ENCODE measurements at places on chromosomes 12 and 14.

DNA sequence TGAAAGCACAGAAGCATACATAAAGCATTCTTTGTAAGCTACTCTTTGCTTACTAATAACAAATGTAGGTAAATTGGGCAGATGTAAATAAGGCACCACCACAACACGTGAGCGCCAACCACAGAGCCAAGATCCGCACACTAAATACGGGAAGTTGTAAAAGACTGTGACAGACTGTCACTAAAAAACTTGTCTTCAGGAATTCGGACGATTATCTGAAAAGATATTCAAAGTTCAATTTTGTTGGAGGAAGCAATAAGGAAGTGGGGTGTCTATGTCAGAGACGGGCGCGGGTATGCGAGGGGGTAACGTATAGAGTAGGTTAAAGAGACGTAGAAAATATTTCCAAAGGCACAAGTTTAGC, 1.5 kb upstream of the HSP90B1 start:
- peak; percentile 79 for DNase-seq

- no peak for DNase-seq
Measured at GRCh38 chr12:52634266-52635056, 16.1 kb upstream of the KRT73 start.

- DNase-seq: peak; percentile 80
Measured at GRCh38 chr12:6607751-6608591, 792 bp upstream of the CHD4 start.

DNA sequence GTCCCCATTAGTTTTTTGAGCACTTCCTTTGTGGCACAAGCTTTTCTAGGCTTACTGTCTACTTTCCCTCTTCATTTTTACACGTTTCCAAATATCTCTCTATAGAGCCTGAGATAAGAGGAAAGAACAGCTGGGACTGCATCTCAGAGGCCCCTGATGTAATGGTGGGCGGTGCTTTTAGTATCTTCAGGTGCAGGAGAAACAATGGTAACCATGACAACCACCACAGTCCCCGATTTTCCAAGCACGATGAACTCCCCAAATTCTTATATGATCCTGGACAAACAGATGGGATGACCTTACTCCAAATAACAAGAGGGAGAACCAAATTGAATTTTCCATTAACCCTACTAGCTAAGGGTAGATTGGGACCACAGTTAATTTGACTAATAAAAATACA, 103.3 kb downstream of the AEBP2 start:
- DNase-seq: no peak

DNA sequence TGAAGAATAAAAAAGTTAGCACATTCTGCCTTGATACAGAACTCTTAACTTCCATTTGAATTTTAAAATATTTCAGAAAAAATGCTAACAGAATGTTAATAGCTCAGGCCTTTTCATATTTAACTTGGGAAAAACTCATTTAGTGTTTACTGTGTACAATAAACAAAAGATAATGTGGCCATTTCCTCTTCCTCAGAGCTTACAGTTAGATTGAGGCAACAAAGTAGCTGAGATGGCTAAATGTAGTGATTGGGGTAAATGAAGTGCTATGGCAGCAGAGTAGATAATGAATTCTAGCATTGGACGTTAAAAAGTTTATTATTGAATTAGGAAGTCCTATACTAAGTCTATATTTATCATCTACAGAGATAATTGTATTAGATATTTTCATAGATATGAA, 12.7 kb downstream of the CPSF2 start:
- no peak for DNase-seq

DNA sequence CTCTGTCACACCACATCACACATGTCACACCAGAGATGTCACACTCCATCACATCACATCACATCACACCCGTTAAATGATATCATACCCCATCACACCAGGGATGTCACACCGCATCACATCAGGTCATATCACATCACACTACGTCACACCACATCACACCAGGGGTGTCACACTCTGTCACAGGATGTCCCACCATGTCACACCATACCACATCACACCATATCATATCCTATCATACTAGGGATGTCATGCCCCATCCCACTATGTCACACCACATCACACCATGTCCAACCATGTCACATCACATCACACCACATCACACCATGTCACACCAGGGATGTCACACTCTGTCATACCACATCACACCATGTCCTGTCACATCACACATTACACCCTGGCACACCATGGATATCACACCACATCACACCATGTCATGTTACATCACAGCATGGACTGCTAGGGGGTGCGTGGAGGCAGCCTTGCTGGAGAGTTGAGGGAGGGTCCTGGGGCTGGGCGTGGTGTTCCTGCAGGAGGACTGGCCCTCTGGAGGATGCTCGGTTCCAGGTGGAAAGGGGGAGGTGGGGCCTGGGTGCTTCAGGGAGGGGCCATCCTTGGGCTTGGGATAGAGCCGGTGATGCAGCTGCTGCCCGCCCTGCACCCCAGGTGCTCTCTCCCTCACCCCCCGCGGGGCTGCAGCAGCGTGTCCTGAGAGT, 134.6 kb downstream of the TMEM121 start:
- no peak for DNase-seq

GRCh38 chr12:127542391-127542790, 724.6 kb upstream of the TMEM132C start:
- DNase-seq: no peak

GRCh38 chr12:93323625-93324329, 53.9 kb upstream of the NUDT4 start:
- DNase-seq: no peak

GRCh38 chr12:12445165-12445881, 88.4 kb downstream of the BORCS5 start:
- no peak for DNase-seq

GRCh38 chr14:39734306-39734705, 302.1 kb upstream of the FBXO33 start:
- DNase-seq: no peak

- no peak for DNase-seq
Measured at GRCh38 chr12:2769866-2770533, 24.8 kb upstream of the FKBP4 start.

- DNase-seq: peak; percentile 85
Measured at GRCh38 chr14:20681348-20682126, 2.8 kb upstream of the RNASE4 start.

GRCh38 chr12:47441490-47441889, 264.3 kb downstream of the RPAP3 start:
- no peak for DNase-seq

GRCh38 chr12:43277651-43278540, 274.1 kb downstream of the ADAMTS20 start:
- peak; percentile 15 for DNase-seq

DNA sequence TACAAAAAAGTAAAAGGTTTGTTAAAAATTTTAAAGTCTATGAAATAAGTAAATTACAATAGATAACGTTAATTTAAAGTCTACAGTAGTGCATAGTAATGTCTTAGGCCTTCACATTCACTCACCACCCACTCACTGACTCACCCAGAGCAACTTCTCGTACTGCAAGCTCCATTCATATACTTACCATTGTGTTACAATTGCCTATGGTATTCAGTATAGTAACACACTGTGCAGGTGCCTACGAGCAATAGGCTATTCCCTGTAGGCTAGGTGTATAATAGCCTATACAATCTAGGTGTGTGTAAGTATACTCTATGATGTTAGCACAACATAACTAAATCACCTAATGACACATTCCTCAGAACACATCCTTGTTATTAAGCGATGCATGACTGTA, 435.3 kb upstream of the TMTC1 start:
- no peak for DNase-seq

DNA sequence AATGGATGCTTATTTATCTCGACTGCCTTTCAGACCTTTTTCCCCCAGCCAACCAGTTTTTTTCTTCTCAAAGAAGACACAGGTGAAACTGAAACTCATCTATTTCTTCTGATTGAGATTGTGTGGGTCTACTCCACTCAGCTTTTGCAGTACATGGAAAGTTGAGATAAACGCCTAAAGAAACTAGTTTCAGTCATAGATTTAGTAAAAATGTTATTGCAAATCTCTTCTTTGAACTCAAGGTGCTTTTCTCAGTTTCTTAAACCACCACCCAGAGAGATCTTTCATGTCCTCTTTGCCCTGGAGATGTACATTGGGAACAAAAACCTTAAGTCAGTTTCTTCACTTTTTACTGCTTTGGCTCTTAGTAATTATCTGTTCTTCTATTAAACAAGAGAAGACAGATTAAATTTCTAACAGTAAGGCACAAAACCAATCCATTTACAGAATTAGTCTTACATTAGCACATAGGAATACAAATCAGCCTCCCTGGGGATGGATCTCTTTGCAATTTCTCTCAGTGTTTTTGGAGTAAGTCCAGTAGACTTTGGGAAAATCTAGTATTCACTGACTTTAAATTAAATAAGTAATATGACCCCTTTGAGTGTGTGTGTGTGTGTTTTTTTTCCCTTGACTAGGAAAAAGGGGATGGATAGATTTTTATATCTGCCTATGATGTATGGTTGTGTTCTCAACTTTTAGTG, 11.6 kb downstream of the FBXW8 start:
- peak; percentile 65 for DNase-seq

DNA sequence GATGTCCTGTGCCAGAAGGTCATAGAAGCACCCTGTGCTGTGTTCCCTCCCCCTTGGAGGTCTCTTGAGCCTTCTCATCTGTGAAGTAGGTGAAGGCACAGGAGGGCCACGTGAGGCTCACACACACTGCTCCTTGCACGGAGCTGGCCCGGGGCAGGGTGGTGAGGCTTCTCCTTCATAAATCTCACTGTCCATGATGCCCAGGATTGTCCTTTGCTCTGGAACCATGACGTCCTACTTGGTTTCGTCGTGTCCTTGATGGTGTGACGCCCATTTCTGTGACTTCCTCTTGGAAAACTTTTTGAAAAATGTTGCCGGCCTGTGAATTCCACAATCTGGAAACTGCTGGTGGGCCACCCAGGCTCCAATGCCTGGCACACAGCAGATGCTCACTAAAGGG, 34.4 kb downstream of the SH2B3 start:
- DNase-seq: no peak

DNA sequence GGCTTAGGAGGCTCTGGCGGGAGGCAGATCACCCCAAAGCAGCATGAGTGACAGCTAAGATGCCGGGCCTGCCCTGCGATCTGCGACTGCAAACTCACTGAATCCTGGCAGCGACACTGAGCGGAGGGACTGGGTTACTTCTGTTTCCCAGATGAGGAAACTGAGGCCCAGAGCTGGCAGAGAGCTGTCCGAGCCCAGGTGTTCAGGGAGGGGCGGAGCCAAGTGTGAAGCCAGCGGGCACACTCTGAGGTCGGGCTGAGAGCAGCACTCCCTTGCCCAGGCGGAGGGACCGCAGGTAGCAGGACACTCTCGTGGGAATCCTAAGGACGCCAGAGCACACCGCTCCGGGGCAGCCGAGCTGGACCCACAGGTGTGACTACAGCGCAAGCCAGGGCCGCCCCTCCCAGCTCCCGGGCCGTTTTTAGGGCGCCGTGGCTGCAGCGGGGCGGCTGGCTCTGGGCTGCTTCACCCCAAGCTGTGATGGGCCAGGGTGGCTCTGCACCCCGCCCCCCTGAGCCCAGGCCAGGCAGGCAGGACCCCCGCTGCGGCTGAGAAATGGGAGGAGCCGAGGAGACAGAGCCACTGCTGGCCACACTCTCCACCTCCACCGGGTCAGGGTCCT, 27.4 kb downstream of the MMP17 start:
- no peak for DNase-seq

GRCh38 chr12:59403259-59403932, 192.4 kb upstream of the SLC16A7 start:
- peak; percentile 10 for DNase-seq

- DNase-seq: no peak
Measured at GRCh38 chr12:39581592-39581991, 38.0 kb downstream of the ABCD2 start.

All from GM12864 (cell line).